Inflammatory macrophage (primary cell): ENCODE measurements at places on chromosomes 6 and 20.

DNA sequence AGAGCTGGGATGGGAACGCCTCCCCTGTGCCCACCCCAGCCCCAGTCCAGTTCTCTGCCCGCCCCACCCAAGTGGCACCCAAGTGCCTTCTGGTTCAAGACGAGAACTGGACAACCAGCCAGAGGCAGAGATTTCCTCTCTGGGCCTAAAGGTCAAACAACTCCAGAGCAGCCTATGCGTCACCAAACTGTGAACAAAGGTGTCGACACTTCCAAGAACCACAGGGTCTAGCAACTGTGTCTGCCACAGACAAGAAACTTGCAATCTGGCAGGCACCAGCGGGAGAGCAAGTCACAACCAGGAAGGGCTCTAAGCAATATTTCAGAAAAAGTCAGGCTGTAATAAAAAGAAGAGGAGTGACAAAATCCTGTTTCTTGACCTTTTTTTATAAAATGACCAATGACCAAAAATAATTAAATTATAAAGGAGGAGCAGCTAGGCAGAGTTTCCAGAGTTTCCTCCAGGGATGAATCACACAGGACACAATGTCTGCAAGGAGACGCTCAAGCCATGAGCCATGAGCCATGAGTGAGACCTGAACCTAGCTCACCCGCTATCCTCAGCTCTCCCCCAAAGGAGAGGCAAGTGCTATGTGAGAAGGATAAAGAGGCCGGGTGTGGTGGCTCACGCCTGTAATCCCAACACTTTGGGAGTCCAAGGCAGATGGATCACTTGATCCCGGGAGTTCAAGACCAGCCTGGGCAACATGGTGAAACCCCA is 11.1 kb downstream of the EDEM2 start:
- DNase-seq: peak; percentile 75

DNA sequence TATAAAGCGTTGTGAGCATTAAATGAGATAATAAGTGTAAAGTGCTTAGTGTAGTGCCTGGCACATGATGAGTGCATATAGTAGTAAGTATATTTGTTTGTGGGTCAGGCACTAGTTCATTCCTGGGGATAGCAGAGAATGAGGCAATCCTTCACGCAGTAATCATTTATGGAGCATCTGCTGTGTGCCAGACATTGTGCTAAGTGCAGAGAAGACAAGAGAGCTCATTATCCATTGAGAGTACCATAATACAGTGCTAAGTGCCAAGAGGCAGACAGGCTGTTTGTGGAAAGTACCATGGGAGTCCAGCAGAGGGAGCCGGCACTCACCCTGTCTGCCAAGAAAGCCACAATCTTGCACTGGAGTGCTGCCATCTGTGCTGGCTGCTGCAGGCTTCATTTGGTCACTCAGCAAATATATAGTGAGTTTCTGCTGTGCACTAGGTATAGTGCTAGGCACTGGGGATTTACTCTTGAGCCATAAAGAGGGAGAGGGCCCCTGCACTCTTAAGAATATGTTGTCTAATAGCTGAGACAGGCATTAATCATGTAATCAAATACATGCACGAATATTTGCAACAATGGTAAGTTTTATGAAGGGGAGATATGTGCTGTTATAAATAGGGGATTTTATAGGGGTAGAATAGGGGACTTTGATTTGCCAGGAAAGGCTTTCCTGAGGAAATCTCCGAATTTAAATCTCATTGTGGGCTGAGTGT is 12.9 kb upstream of the MROH8 start:
- DNase-seq: peak; percentile 69

- DNase-seq: no peak
Observed at GRCh38 chr6:2799936-2800527, 34.8 kb downstream of the WRNIP1 start.

DNA sequence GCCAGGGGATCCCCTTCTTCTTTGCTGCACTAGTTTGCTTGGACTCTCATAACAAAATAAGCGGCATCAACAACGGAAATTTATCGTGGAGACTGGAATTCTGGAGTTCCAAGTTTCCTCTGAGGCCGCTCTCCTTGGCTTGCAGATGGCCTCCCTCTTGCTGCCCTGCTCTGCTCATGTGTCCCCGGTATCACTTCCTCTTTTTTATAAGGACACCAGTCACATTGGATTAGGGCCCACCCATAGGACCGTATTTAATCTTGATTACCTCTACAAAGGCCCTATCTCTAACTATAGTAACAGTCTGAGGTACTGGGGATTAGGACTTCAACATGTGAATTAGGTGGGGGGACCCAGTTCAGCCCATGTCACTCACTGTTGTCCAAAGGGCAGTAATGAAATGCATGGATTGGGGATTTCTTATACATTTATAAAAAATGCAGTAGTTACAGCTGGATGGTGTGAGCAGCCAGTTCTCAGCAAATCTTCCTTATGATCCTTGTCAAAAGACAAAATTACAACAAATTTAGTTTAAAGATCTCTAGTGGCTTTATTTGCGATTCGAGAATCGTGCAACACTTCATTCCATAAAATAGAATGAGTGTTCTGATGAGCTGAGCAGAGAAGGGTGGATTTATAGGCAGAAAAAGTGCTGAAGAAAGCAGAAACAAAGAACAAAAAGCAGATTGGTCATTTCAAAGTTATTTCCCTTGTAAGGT is 59.3 kb upstream of the AKAP12 start:
- DNase-seq: no peak

GRCh38 chr6:11685481-11686093 is 93.0 kb downstream of the ADTRP start:
- no peak for DNase-seq

GRCh38 chr20:63108247-63108646 is 101.5 kb upstream of the BHLHE23 start:
- no peak for DNase-seq

DNA sequence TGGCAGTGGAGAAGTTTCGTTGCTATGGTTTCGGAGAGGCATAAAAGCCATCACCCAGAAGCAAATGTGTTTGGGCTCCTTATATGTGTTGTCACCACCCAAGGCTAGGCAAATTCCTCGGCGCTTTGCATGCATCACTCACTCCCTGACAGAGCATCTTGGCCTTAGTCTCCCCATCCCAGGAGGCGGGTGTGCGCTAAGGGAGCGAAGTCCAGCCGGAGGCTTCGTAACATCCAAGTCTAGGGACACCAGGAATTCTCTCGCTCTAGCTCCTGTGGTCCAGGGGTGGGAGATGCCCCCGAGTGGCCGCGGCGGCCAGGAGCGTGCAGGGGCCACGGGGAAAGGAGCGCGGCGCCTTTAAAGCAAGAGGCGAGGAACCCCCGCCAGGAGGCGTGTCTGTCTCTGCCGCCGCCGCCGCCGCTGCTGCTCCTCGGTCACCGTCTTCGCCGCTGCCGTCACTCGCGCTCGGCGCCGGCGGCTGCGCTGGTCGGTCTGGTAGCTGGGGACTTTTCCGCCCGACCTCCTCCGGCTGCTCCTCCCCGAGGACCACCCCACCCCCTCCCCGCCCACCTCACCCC is at the start of gene GRIK2:
Gene GRIK2, plus strand, starts transcription at position 458 of the 578 bp plus-strand sequence.
- no peak for DNase-seq

- DNase-seq: no peak
Observed at GRCh38 chr6:75155631-75156030, 50.2 kb downstream of the COL12A1 start.

DNA sequence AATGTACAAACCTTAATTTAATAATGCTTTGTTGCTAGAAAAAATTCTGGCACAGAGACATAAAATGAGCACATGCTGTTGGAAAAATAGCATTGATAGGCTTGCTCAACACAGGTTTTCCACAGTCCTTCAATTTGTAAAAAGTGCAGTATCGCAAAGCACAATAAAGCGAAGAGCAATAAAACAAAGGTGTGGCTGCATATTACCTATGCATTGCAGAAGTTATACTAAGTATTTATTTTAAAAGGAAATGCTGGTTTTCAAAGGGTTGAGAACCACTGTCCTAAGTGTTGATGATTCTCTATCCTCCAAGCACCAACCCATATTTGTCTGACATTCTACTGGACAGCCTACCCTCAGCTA is 54.1 kb upstream of the CAP2 start:
- no peak for DNase-seq

DNA sequence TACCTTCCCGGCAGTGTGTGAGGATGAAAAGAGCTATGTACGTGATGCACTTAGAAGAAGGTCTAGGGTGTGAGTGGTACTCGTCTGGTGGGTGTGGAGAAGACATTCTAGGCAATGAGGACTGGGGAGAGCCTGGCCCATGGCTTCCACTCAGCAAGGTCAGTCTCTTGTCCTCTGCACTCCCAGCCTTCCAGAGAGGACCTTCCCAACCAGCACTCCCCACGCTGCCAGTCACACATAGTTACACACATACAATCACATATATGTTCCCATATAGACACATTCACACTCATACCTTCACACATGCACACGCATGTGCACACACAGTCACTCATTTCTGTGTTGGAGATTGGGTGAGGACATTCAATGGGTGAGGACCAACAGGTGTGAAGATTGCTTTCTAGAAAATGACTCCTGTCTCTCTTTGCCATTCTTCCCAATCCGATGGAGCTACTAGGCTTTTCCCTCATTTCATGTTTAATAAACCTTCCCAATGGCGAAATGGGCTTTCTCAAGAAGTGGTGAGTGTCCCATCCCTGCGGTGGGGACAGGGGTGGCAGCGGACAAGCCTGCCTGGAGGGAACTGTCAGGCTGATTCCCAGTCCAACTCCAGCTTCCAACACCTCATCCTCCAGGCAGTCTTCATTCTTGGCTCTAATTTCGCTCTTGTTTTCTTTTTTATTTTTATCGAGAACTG is 30.4 kb downstream of the SRSF3 start:
- no peak for DNase-seq

DNA sequence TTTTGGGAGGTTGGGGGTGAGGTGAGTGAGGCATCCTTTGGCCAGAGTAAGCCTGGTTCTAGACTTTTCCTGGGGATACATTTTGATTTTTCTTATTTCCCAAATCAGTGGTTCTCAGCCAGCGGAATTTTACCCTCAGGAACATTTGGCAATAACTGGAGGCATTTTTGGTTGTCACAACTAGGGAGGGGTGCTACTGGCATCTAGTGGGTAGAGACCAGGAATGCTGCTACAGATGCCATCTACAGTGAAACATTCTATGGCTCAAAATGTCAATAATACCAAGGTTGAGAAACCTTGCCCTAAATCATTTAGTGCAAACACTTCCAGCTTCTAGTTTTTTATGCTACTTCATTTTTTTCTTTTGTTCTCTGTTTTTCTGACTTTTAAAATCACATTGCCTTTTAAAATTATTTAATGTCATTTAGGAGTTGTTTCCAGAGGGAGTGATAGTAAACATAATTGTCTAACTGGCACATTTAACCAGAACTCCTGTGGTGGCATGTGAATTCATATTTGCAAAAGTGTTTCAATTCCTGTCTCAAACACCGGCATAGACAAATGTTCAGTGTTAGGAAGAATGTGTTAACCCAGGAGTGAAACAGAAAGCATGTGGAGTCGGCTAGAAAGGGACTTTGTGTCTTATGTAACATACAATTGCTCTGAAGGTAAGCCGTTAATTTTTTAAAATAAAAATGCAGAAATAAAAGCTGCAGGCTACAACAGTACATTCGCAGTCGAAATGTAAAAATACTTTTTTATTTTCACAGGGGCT is 59.0 kb downstream of the QRSL1 start:
- DNase-seq: no peak

DNA sequence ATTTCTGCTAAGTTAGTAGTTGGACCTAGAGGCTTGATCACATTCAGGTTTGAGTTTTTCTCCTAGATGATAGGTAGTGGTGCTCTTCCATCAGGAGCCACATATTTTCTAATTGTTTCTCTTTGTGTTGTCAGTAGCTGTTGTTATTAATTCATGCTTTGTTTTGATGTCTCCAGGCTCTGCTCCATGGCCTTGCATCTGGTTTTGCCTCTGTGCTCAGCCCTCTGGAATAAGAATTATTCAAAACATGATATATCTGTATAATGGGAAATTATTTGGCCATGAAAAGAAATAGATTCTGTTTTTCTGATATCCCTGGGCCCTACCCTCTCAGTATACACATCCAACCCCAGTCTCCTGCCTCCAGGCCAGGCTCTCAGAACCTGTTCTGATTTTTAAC is 184.8 kb downstream of the CDC5L start:
- DNase-seq: no peak

- no peak for DNase-seq
Observed at GRCh38 chr6:18062733-18063132, 59.7 kb downstream of the NHLRC1 start.

GRCh38 chr6:101402622-101403031 is 9.1 kb downstream of the GRIK2 start:
- DNase-seq: no peak

DNA sequence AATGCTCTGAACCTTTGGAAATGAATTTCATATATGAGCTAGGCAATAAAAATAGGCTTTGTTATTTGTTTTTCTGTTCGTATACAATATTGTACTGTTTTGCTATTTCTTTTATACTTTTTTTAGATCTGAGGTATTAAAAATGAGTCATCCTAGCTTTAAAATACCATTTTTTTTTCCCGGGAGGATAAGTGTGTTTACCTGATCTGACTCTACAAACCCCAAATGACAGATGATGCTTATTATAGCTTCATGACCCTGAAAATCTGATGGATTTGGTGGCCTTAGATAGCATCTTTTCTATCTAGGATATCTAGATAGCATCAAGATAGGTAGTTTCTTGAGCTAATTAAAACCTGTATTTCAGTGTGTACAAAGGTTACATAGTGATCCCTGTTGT is 206.4 kb downstream of the DTNBP1 start:
- DNase-seq: no peak

GRCh38 chr20:8671370-8671961 is 397.4 kb upstream of the PLCB4 start:
- DNase-seq: no peak

DNA sequence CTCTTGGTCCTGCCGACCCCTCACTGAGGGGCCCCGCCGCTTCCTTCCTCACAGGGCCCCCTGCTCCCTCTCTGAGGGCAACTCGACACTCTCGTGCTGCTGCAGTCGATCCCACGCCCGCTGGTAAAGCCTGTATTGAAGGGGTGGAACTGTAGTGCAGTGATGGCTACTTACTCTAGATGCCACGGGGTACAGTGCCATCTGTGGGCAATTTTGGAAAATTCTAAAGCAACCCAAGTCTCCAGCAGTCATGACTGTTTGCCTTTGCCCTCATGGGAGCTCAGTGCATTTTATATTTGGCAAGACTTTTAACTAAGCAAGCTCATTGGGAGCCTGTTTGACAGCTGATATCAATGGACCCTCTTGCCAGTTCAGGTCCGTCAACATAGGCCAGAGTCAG is 6.5 kb upstream of the C6orf136 start:
- no peak for DNase-seq
